Myocyte (in vitro differentiated cells): ENCODE measurements at places on chromosomes 3 and 15.

DNA sequence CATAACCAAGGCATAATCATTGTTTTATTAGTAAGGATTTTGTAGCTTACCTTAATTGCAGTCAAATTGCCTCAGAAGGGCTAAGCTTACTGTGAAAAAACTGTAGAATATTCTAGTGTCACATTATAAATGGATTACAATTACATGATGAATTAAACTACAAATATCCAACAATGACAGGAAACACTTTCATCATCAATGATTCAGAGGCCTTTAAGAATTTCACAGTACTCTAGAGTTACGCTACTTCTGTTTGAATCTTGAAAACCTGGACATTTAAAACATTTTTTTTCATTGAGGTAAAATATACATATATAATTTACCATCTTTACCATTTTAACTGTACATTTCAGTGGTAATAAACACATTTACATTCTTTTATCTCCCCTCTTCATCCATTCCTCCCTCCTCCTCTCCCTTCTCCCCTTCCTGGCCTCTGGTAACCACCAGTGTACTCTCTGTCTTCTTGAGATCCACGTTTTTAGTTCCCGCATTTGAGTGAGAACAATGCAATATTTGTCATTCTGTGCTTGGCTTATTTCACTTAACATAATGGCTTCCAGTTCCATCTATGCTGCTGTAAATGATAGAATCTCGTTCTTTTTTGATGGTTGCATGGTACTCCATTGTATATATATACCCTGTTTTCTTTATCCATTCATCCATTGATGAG lies 54.7 kb downstream of the GJD2 start:
- no peak for DNase-seq

GRCh38 chr3:108662142-108662738 lies 72.7 kb downstream of the DZIP3 start:
- DNase-seq: peak; percentile 82

DNA sequence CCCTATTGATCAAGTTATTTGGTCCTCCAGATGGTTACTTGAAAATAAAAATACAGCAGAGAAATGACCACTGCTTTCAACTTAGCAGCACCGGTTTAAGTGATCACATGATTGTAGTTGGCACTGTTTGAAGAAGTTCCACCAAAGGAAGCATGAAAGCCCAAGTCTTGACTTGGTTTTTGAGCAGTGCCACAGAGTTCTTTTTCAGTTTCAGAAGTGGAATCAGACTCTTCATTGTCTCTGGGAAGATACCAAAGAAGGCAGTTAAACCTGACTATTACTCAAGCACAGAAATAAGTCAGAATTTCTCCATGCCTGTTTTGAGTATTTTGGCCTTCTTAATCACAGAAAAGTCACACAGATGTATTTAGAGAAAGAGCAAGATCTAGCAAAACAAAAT lies 66.7 kb downstream of the BBX start:
- DNase-seq: no peak

GRCh38 chr3:188082450-188082849 lies 71.5 kb upstream of the LPP start:
- no peak for DNase-seq

DNA sequence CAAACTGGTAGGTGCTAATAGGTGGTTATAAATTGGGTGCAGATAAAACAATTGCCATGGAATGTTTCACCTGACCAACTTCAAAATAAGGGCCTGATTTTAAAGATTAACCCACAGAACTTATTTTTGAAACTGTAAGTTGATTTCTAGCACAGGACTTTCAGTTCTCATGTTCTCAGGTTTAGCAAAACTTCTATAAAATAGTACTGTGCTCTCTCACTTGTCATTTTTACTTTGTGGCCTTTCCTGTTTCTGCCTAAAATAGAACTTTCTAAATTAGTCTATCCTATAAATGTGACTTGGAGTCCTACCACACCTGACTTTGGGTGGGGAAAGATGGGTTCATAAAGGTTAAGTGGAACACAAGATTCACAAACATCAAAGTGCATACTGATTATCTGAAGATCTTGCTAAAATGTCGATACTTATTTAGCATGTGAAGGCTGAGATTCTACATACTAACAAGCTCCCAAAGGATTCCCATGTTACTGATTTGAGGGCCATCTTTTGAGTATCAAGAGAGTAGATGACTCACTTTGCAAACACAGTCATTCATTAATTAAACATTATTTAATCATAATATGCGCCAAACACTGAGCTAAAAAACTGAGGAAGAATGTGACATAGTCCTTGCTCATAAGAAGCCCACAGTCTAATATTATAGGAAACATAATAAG lies 38.6 kb downstream of the BTLA start:
- no peak for DNase-seq
